Right atrium auricular region (tissue), 2 donors: ENCODE measurements at places on chromosomes 2 and 18. TPM values are rescaled to one million over a fixed set of nuclear protein-coding genes. Genes with fewer than 3 reads are reported as not detected.

- DNase-seq: no peak
These were observed 26.0 kb downstream of the SOS1 start for GRCh38 chr2:39094717-39095363.

The ZNF532 gene
- 53.1 TPM for total RNA-seq

DNA sequence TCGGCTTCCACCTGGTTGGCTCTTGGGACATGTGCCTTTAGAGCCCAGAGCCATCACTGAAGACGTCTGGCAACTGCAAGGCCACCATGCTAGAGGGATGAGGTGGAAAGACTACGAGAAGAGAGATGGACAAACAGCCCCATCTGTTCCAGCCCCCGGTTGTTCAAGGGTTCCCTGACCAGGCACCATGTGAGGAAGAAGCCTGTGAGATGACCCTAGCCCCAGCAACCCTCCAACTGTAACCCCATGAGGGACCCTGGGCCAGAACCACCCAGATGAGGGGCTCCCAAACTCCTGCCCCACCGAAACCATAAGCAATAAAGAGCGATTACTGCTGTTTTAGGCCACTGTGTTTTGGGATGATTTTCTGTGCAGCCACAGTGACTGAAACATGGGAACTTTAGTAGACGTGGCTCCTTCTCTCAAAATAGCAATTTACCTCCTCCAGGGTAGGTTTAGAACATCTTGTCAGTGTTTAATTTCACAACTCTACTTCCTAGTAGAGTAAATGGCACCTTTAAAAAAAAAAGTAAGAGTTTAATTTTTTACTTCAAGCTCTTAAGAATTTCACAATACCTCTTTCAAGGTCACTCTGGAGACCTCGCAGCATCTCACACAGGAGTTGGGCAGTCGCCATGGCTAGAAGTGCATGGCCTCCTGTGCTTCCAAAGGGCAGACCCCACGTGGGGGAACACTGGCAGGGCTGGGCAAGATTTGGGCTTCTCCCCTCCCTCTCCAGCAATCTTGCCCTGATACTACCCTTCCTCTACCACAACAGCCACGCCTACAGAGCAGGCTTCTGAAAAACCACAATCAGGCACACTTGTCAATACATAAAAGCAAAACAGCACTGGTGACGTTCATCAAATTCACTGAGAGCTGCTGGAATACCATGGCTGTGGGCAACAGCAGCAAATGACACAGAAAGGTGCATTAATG lies 48.8 kb downstream of the TMEM163 start:
- DNase-seq: no peak

The TLX2 gene
- not detected for total RNA-seq

- no peak for DNase-seq
These were observed 58.0 kb downstream of the DTNB start for GRCh38 chr2:25615386-25615785.

GRCh38 chr2:53942280-53942679 lies 28.5 kb downstream of the PSME4 start:
- DNase-seq: no peak

- no peak for DNase-seq
These were observed 90.5 kb downstream of the KLHL29 start for GRCh38 chr2:23475473-23475872.

DNA sequence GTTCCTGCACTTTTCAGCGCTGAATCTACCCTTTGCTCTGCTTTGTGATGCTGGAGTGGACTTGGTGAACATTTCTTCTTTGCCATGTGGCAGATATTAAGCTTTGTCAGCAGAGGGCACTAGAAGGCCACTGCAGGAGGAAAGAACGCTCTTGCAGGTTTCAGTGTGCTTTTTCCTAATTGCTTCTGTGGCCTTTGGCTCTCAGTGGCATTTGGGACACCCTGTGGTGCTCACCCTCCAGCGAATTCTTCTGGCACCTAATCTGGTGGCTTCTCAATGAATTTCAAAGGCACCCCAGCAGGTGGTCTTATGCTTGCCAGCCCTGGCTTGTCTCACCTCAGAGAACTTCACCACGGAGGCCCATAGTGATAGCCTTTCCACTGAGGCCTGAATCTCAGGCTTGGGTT lies 146.7 kb downstream of the MYO3B start:
- DNase-seq: no peak

GRCh38 chr2:106536490-106536889 lies 49.3 kb downstream of the CD8B2 start:
- no peak for DNase-seq

DNA sequence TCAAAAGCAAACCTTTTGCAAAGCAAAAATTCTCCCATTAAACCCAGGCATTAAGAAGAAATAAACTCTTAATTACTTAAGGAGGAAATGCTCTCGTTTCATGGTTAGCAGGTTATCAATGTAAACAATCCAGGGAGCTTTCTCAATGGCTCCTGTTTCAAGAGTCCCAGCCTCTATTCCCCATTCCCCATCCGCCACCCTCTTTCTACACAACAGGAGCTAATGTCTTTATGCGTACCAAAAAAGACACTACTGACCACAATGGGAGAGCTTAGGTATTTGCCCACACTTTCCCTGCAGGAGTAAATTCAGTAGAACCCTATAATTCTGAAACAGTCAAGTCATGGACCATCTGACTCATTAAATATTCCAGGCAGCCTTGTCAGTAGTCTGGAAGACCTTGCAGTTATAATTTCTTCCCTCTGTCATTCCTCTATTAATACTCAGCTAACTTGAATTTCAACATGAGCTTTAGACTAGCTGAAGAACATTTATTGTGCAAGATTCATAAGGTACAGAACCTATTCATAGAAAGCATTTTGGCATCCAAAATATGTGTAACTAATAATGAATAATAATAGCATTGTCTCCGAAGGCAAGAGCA lies 48.6 kb downstream of the SLC8A1 start:
- no peak for DNase-seq

GRCh38 chr2:113760400-113760799 lies 4.0 kb upstream of the SLC35F5 start:
- DNase-seq: no peak

DNA sequence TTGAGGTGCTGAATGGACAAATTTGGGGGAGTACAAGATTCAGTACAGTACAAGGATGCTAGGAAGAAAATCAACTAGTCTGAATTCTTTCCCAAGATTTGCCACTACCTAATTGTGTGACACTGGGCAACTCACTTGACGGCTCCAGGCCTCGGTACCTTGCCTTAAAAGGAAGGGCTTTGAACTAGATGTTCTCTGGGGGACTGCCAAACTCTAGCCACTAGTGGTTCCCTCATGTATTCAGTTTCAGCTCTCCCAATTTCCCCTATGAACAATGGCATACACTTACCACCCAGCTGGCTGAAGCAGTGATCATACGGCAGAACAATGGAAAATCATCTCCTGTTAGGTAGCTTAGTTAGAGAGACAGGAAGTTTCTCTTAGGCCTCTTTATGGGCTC lies 73.4 kb downstream of the VWC2L start:
- no peak for DNase-seq

DNA sequence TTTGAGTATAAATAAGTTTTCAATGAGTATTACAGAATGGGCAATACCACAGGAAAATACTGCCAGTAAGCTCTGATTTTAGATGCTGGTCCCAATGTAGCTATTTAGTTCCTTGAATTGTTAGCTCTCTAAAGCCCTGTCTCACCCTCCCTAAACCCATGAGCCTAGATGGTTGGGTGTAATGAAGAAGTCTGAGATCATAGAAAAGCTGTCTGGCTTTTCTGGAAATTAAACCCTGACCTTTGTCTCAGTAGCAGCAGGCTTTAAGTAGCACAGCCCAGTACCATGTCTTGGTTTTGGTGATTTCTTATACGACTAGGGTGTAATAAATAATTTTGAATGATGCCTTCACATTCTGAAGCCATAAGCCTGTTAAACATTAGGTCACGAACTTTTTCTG lies 55.3 kb downstream of the TMEM200C start:
- no peak for DNase-seq

DNA sequence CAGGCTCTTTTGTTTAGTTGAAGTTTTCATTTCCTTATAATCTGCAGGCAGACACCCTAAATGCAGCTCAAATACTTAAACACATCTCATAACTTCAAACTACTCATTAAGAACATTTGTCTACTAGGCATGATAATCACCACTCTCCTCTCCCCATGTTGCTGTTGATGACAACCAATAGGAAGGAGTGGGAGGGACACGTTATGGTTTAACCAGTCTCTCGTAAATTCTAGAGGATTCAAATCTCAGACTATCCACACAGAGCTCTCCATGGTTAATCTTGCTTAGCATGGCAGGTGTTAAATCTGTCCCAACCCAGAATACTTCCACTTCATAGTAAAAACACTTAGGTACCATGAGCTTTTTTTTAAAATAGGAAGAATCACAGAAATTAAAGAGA lies 127.4 kb upstream of the AQP4 start:
- no peak for DNase-seq

GRCh38 chr2:70344195-70344594 lies 42.3 kb upstream of the FAM136A start:
- DNase-seq: no peak

- no peak for DNase-seq
These were observed 10.0 kb upstream of the THADA start for GRCh38 chr2:43605851-43606250.

The FSIP2 gene
- 0.28 TPM for total RNA-seq

The ONECUT2 gene
- total RNA-seq: 0.04 TPM

The RRM2 gene
- total RNA-seq: 0.63 TPM

The C1QL2 gene
- not detected for total RNA-seq

- no peak for DNase-seq
These were observed 18.8 kb upstream of the SUCLG1 start for GRCh38 chr2:84477886-84478285.

The VWC2L gene
- not detected for total RNA-seq

DNA sequence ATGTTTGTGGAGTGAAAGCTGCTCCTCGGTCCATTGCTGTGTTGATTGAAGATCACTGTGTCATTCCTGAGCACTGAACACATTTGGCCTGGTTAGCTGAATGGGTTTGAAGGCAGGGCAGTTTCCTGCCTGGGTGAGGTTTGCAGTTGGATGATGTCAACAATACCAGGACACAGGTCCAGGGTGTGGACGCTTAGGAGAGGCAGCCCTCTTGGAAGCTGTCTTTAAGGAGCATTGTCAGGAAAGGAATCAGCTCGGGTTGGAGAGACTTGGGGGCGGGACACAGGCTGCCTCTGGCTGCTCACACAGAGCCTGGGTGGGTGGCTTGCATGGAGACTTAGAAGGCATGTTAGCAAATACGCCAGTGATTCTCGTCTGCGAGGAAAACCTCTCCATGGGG lies 237.7 kb downstream of the SEPTIN10 start:
- peak; percentile 58 for DNase-seq

The TCF23 gene
- total RNA-seq: not detected

GRCh38 chr2:65727381-65727780 lies 295.0 kb upstream of the SPRED2 start:
- DNase-seq: no peak

GRCh38 chr2:169190197-169190775 lies 120.9 kb downstream of the DHRS9 start:
- no peak for DNase-seq

DNA sequence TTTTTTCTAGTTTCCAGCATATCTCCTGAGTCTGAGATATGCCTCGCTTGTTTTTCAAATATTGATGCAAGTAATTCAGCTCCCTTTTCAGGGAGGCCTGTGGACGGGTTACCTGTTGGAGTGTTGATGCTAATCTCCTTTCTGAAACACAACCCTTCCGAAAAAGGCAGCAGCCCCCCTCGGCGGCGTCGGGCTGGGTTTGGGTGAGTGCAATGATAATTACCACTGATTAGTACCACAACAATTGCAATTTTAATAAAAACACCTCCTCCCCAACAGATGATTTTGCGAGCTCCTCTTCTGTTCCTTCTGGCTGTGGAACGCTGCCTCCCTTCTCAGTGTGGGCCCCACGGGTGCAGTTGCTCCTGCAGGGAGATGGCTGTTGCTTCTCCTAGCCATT lies 66.3 kb downstream of the PTGR3 start:
- peak; percentile 7 for DNase-seq

DNA sequence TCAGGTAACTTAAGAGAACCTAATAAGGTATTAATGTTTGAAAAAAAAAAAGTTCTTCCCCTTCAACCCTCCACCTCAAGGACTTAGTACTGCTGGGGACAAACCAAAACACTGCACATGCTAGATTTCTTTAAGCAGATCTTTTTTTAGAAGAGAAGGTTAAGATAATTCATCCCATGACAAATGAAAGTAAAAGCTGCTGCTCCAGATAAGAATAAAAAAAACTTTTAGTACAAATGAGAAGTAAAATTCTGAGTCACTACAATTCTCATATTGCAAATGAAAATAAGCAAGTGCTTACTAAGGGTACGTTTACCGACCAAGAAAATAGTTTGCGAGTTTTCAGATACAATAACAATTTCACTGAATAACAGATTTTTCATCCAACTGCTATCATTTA lies 8.9 kb downstream of the STAM2 start:
- no peak for DNase-seq

The LYG1 gene
- total RNA-seq: 0.75 TPM
